Activated naive CD4-positive, alpha-beta T cell treated with anti-CD3 and anti-CD28 coated beads, Interleukin-2, amount 50 U/mL, for 16 hours (primary cell): ENCODE measurements at places on chromosomes 1 and 21.

GRCh38 chr1:212158912-212159796 is 123.6 kb downstream of the DTL start:
- DNase-seq, result no peak

DNA sequence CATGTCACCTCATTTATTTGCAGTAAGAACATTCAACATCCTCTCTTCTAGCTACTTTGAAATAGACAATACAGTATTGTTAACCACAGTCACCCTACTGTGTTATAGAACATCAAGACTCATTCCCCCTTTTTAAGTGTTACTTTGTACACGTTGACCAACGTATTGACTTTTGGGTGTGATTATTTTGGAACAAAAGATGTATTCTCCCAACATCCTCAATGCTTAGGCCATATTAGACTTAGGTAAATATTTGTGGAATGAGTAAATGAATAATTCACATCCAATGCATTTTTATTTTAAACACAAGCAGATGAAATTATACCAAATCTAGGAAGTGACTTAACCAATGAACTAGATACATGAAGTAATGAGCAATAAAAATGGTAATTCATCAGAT is 296.6 kb downstream of the CHRM3 start:
- no peak for DNase-seq

- no peak for DNase-seq
Measured at GRCh38 chr1:38418195-38419030, 371.8 kb upstream of the POU3F1 start.

- no peak for DNase-seq
Measured at GRCh38 chr1:24400065-24400464, 13.5 kb downstream of the STPG1 start.

GRCh38 chr1:226519716-226520598 is 28.6 kb upstream of the STUM start:
- no peak for DNase-seq

GRCh38 chr1:174990382-174990999 is 9.3 kb upstream of the CACYBP start:
- DNase-seq, result no peak

- no peak for DNase-seq
Measured at GRCh38 chr1:161884475-161884874, 118.4 kb downstream of the ATF6 start.

DNA sequence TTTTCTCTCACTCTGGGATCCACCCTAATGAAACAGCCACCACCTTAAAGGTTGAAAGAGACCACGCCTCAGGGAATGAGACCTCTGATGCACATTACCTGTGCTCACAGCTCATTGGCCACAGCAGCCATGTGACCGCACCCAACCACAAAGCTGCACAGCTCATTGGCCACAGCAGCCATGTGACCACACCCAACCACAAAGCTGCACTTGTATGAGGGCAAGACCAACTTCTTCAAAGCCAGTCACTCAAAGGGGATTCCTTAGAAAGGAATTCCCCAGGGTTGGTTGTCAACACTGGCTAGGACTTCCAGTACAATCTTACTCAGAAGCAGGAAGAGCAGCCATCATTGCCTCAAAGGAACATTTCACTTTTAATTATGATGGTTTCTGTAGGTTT is 43.6 kb upstream of the PDE9A start:
- peak; percentile 33 for DNase-seq
